Neural progenitor cell (in vitro differentiated cells): ENCODE measurements at places on chromosomes 16 and 17.

- no peak overlapping the region for H3K4me3 ChIP-seq
- no peak for DNase-seq
- no peaks in the 10 kb centered on the region for H3K4me1 ChIP-seq
- H3K36me3 ChIP-seq: no peaks in the 10 kb centered on the region
- H3K27ac ChIP-seq: no peak overlapping the region
Observed at GRCh38 chr16:68715471-68715870, 21.6 kb upstream of the CDH1 start.

GRCh38 chr16:47881574-47881973, 274.2 kb downstream of the ABCC12 start:
- DNase-seq: no peak
- no peaks in the 10 kb centered on the region for H3K36me3 ChIP-seq
- no peaks in the 10 kb centered on the region for H3K27me3 ChIP-seq
- peaks cover 27% of the 10 kb centered on the region for H3K4me1 ChIP-seq

- no peak overlapping the region for H3K4me3 ChIP-seq
- no peak overlapping the region for H3K27ac ChIP-seq
- DNase-seq: no peak
- H3K27me3 ChIP-seq: no peaks in the 10 kb centered on the region
- H3K4me1 ChIP-seq: peaks cover 12% of the 10 kb centered on the region
Observed at GRCh38 chr17:37089956-37090355, 141.2 kb downstream of the AATF start.

GRCh38 chr17:39969375-39969774, 6.6 kb downstream of the GSDMA start:
- no peaks in the 10 kb centered on the region for H3K4me1 ChIP-seq
- no peak overlapping the region for H3K4me3 ChIP-seq
- no peak overlapping the region for H3K27ac ChIP-seq
- DNase-seq: no peak
- H3K27me3 ChIP-seq: peaks cover 28% of the 10 kb centered on the region

- H3K4me3 ChIP-seq: no peak overlapping the region
- DNase-seq: no peak
- H3K27ac ChIP-seq: no peak overlapping the region
- no peaks in the 10 kb centered on the region for H3K27me3 ChIP-seq
Observed at GRCh38 chr16:26196802-26197201, 505.0 kb downstream of the HS3ST4 start.

DNA sequence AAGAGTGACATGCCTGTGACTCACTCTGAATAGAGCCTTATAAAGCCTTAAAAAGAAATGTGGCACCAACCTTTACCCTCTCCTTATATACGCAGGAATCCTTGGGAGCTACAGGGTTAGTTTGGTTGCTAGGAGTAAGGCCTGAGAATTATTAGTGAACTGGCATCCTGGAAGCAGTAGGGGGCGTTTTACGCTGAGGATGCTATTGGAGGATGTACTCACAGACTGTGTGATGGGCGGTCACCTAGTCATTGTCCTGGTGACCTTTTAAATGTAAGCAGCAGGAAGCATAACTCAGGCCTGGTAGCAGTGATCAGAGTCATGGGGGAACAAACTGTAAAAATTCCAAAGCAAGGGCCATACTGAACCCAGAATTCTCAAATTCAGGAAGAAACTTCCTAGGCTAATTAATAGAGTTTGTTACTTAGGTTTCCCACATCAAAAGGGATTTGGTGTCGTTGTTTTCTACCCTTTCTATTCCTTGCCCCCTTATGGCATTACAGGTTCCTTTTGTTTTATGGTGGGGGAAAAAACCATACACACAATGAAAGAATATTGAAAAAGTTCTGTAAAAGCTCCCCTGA, 153.8 kb downstream of the SNX11 start:
- no peaks in the 10 kb centered on the region for H3K4me1 ChIP-seq
- no peak overlapping the region for H3K4me3 ChIP-seq
- H3K36me3 ChIP-seq: no peaks in the 10 kb centered on the region
- DNase-seq: peak; percentile 72
- H3K27ac ChIP-seq: no peak overlapping the region

DNA sequence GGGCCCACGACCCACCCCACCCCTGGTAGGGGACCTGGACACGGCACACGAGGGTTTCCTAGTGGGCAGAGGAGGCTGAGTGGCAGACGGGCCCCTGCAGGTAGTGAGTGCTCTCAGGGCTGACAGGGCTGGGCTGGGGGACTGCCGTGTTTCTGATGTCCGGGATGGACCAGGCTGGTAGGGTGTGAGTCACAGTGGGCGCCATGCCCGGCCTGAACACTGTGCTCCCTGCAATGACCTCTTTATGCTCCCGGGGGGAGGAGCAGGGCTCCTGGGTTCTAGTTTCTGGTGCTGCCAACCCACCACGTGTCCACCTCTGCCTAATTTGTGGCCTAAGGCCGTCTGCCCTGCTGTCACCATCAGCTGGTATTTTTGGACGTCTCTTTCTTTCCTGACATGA, 26.3 kb downstream of the ARHGAP23 start:
- peaks cover 65% of the 10 kb centered on the region for H3K4me1 ChIP-seq
- no peak for DNase-seq
- no peak overlapping the region for H3K27ac ChIP-seq
- H3K36me3 ChIP-seq: no peaks in the 10 kb centered on the region

- H3K27me3 ChIP-seq: no peaks in the 10 kb centered on the region
- no peak overlapping the region for H3K27ac ChIP-seq
- peaks cover 3% of the 10 kb centered on the region for H3K4me1 ChIP-seq
Observed at GRCh38 chr17:3049705-3050295, 13.6 kb downstream of the OR1D5 start.

DNA sequence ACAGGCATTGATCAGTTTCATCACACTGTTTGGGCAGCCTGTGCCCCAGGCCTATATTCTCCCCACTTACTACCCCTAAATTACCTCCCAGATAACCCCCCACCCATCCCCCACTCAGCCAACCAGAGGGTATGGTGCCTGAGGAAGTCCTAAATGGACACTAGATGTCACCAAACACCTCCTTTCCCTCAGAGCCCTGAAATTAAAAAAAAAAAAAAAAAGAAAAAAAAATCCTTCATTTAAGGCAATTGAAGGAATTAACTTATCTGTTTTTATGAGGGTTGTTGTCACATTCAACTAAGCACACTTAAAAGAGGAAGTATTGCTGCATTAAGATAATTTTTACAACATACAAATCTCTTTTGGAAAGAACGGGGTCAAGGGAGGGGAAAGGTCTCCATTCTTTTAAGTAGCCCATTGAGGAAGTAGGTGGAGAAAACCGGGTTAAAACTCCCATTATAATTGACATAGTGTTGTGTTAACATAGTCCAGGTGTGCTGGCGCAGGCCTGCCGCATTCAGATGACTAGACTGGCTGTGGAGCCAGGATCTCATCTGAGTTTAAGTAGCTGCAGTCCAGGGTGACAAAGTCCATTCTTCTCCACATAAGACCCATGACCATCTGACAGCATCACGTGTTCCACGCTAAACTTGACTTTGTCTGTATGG, 46.3 kb downstream of the SNX11 start:
- peaks cover 25% of the 10 kb centered on the region for H3K4me1 ChIP-seq
- H3K36me3 ChIP-seq: no peaks in the 10 kb centered on the region
- H3K27me3 ChIP-seq: peaks cover 38% of the 10 kb centered on the region
- no peak overlapping the region for H3K4me3 ChIP-seq

DNA sequence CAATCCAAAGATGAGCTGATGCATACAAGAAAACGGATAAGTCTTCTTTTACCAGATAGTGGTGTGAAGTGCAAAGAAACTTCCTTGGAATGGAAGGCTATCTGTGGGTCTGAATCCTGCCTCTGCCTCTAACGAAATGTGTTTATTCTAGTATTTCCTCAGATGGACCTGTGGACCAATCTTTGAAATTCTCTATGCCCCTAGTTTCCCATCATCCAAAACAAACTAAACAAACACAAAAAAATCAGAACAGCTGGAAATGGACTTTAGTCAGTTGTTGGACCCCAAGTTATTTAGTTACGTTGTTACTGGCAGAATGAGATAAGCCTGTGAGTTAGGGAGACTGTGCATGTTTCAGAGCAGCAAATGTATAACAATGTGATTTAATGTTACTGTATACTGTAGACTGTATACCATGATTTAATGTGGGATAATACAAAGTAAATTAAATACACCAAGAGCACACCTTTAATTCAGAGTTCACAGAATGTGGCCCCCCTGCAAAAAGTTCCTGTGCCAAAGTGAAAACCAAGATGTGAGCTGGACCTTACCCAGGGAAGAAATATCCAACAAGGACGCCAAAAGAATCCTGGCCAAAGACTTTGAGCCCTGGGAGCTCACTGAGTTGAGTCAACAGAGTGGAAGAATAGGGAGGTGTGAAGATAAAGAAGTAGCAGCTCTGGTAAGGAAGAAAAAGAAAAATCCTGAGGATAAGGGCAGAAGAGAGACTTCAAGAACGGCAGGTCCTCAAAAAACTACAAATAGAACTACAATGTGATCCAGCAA, 255.2 kb downstream of the CNTNAP4 start:
- no peak overlapping the region for H3K4me3 ChIP-seq
- no peak for DNase-seq
- no peaks in the 10 kb centered on the region for H3K27me3 ChIP-seq
